ENCODE measurements at places on chromosomes 3 and 15. TPM values are rescaled to one million over a fixed set of nuclear protein-coding genes. Genes with fewer than 3 reads are reported as not detected.

- DNase-seq = peak; percentile 72
These were observed 41.8 kb downstream of the ITGB5 start for GRCh38 chr3:124845406-124845805.

DNA sequence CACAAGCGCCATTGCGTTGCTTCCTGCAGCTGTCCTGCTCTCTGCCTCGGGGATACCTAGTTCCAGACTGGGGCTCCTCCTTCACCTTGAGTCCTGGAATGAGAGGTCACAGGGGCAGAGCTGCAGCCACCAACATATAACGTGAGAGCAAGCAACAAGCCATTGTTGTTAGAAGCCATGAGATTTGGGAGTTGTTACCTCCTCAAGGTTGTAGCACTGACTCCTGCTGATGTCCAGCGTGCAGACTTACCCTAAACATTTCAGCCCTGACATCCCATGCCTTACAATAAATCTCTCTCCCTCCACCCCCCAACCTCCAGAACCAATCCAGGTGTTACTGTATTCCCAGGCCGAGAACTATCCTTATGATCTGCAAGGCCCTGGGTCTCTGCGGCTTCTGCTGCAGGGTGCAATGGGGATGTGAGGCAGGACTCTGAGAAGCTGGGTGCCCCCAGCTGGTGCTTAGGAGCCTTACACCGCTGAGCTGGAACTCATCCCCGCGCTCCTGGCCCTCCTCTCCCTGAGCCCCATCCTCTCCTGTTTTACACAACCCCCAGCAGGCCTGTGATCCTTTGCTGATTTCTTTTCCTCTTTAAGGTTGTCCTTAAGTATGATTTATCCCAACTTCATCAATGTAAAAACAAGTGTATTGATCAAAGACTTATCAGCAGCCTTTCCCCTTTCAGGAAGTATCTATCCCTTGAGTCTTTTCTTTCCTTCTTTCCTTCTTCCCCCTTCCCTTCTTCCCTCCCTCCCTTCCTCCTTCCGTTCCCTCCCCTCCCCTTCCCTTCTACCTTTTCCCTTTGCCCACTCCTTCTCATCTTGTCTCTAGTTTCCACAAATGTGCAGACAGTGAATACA, 84.2 kb upstream of the ABHD2 start:
- no peak for DNase-seq

Gene TGM4
- total RNA-seq = not detected

DNA sequence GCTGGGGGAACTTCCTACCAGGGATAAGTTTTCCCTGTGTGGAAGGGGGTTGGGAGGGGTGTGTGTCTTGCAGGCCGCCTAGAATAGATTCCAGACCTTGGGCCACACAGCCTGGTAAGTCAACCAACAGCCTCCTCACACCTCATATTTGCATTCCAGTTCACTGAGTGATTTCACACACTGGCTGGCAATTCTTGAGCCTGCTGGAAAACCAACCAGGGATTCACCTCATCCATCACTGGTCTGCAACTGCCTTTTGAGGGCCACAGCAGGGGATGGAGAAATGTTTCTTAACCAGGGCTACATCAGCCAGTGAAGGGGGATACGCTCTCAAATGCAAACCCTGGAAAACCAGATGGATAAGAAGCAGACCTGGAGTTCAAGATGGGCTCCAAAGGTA, 2.0 kb downstream of the FSTL1 start:
- peak; percentile 13 for DNase-seq
